Pulmonary artery endothelial cell (primary cell): ENCODE measurements at places on chromosomes 16 and 17.

DNA sequence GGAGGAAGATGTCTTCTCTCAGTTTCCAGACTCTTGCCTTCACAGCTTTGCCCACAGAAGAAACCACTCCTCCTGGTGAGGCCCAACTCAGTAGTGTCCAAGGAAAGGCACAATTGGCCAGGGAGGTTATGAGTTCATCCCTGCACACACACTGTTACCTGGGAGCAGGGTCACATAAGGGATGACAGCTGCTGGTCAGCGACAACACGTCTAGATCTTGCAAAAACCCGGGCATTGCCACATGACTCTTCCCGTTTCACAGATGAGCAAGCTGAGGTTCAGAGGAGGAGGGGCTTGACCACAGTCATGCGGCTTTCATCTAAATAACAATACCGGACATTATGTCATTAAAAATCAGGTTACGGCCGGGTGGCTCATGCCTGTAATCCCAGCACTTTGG is 186.0 kb downstream of the COPRS start:
- no peak for DNase-seq

DNA sequence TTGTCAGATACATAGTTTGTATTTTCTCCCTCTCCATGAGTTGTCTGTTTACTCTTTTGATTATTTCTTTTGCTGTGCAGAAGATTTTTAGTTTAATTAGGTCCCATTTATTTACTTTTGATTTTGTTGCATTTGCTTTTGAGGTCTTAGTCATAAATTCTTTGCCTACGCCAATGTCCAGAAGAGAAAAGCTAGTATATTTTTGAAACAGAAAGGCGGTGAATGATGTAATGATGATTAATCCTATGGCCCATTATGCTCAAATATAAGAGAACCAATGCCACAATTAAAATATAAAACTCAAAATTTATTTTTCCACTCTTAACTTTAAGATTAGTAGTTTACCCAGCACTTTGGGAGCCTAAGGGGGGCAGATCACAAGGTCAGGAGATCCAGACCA is 59.8 kb upstream of the SMIM36 start:
- DNase-seq = no peak

GRCh38 chr16:84319146-84319760 is 24.6 kb downstream of the WFDC1 start:
- no peak for DNase-seq

- DNase-seq = no peak
Measured at GRCh38 chr17:44971776-44972483, 3.8 kb upstream of the C1QL1 start.

- DNase-seq = no peak
Measured at GRCh38 chr17:70677783-70678647, 508.7 kb downstream of the KCNJ2 start.

- DNase-seq = no peak
Measured at GRCh38 chr17:50482110-50482509, 3.5 kb downstream of the RSAD1 start.

- DNase-seq = no peak
Measured at GRCh38 chr16:80931801-80932707, 74.6 kb downstream of the CMC2 start.

DNA sequence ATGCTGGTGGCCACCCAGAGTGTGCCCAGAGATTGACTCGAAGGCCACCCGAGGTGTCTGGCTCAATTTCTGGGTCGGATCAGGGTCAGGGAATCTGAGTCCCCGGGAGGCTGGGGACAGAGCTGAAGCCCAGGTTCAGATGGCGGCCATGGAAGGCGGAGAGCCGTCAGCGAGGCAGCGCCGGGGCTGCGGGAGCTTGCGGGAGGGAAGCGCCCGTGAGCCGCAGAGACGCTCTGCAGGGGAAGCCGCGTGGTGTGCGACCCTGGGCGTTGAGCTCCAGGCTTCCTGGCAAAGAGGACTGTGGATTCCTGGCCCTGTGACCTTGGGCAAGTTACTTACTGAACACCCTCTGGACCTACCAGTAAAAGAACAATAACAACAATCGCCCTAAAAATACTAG is 518 bp upstream of the SPATA22 start:
- no peak for DNase-seq

DNA sequence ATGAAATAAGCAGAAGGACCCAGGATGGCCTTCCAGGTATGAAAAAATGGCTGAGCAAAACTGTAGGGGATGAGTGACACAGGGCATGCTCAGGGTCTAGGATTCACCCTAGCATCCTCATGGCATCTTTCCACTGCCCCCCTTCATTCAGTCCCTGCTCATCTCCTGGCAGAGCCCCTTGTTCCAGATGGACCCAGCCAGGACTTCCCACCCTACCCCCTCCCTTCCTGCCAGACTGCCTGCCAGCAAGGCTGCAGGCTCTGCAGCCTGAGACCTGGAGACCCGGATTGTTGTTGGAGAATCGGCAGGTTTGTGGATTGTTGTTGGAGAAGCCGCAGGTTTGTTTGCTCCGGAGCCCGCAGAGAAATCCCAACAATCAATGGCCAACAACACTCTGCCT is 6.6 kb downstream of the SEZ6 start:
- no peak for DNase-seq
